Ecto neural progenitor cell (in vitro differentiated cells): ENCODE measurements at places on chromosomes 5 and 9.

- no peak for DNase-seq
These were observed 25.2 kb upstream of the SYNPO start for GRCh38 chr5:150615141-150615699.

DNA sequence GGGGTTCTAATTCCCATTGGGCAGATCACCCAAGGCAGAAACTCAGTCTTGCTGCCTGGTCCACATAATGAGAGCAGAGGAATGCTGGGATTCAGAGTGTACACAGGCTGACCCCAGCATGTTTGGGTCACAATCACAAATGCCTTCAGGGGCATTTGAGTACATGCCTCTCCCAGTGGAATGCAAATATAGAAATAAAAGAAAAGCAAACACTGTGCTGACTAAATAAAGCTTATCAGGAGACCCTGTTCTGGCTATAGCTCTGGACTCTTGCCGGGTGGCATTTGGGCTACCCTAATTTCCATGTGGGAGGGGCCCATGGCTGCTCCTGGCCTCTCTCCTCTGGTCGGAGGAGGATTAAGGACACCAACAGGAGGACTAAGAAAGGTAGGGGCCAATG, 121.4 kb downstream of the DOCK8 start:
- no peak for DNase-seq

GRCh38 chr5:117318528-117318927, 743.9 kb upstream of the SEMA6A start:
- no peak for DNase-seq

DNA sequence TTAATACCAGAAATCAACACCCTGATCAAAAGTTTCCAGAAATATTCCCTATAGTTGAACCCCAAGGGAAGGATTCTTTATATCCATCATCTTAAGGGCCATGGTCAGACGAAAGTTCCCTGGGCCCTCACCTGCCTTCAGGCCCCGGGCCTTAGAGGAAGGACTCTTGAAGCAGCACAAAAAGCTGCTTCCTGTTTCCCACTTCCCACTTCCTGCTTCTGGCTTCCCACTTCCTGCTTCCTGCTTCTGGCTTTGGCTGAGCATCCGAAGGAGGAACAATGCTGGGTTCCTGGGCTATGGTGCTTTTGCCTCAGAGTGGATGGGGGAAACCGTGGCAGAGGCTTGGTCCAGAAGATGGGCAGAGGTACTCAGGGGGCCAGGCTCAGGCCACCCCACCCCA, 25.8 kb upstream of the DAP start:
- no peak for DNase-seq

DNA sequence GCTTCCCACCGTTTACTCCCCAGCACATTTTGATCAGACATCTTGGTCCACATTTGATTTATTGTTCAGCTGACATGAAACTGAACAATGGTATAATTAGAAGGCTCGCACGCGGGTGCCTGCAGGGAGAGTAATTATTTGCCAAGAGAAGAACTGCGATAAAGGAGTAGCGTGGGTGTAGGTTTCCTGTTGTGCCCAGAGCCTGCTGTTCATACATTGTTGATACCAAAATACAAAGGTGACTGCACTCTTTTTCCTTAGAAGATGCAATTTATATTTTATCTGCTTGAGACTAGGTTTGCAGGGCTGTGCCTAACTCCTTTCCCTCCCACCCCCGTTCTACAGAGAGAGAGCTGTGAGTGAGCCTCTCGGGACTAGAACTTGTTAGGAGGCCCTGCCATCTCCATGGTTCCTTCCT, 241.8 kb upstream of the MSX2 start:
- no peak for DNase-seq

GRCh38 chr9:109787735-109788134, 7.7 kb downstream of the PALM2AKAP2 start:
- DNase-seq: no peak

GRCh38 chr5:1278216-1278615, 16.7 kb downstream of the TERT start:
- DNase-seq: no peak

DNA sequence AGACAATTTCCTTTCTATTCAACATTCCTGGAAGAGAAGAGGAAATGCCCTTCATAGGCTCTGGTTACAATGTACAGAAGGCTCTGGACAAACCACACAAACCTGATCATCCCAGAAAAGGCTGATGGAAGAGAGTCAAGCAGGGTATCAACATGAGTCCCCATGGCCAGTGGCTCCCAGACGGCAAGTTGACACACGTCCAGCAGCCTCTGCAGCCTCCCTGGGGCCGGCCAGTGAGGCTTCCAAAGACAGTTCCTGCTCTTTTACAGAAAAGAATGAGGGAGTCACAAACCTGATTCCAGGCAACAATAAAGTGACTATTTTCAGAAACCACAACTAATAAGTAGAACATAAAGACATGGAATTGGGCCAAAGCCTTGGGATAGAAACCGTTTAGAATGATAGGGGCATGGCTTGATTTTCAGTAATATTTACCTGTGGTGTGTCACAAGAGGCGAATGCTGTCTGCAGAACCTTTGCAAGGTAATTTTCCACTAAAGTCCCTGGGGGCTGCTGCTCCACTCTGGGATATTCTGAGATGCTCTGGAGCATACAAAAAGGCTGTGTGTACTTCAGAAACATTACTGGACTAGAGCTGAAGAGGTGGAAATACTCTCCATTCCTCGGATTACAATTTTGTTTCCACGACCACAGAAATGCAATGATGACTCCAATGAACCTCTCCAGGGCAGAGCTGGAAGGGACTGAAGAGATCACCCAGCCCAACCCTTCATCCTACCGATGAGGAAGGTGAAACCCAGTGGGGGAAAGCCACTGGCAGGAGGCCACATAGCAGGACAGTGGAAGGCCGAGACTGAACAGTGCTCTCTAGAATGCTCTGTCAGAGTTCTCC, 10.4 kb downstream of the MED27 start:
- no peak for DNase-seq
